ENCODE measurements at places on chromosomes 6 and 20.
A peak's percentile ranks its signal among the peaks of the same experiment; 100 is the strongest.

- DNase-seq = no peak
These were observed 68.2 kb downstream of the PRDM1 start for GRCh38 chr6:106154326-106154725.

DNA sequence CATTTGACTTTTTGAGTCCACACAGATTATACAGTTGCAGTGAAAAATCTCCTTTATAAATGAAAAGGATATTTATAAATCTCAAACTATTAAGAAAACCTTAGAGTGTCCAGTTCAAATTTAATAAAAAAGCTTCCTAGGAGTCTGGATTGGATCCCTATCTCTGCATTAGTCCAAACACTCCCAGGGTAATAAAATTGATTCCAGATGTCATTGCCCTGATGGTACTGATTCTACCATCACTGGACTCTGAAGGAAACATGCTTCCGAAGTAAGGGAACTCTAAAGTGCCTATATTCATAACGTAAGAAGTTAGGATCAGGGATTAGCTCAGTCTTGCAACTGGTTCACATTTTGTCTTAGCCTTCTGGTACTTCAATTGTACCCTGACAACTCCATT, 1325.1 kb upstream of the MAP3K7 start:
- DNase-seq = no peak

- DNase-seq = peak; percentile 87
These were observed 19.0 kb upstream of the UTRN start for GRCh38 chr6:144266091-144266649.

- DNase-seq = no peak
These were observed 8.9 kb upstream of the RFPL4B start for GRCh38 chr6:112338166-112338709.

DNA sequence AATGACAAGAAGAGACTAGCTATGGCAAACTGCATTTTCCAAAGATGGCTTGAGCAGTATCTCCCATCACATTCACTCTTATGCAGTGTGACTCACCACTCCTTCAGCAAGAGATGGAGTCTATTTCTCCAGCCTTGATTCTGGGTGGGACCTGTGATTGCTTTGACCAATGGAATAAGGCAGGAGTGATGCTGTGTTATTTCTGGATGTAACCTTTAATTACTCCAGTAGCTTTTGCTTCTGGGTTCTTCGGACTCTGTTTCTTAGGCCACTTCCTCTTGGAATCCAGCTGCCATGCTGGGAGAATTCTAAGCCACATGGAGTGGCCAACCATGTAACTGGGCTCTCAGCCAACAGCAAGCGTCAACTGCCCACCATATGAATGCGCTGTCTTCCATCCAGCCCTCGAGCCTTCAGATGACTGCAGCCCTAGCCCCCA, 50.7 kb downstream of the TGM2 start:
- DNase-seq = peak; percentile 67

DNA sequence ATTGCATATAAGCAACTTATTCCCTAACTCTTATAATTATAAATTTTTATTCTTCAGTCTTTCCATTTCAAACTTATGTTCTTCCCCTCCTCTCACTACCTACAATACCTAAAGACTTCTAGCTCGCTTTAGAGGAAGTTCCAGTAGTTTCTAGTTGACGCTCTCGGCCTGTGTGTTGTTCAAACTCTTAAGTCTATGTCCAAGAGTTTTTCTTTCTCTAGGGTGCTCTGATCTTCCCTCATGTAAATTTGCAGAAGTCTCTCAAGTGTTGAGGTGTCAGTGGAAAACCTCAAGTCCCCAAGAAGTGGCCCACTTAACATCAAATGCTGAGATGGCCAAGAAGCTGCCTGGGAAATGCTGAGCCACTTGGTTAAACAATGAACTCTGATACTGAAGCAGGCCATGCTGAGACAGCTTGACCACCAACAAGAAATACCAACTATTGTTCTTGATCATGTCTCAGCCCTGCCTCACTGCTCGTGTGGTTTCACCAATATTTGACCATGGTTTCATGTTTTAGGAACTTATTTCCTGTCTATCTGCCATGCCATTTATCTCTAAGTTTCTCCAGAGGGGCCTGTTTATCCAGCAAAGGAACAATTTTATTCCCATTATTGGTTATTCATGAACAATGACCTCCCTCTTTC, 100.9 kb upstream of the TCF21 start:
- DNase-seq = no peak

- peak; percentile 26 for DNase-seq
These were observed 201.5 kb upstream of the ZNF217 start for GRCh38 chr20:53795170-53795569.

GRCh38 chr6:154773610-154774089, 40.4 kb downstream of the SCAF8 start:
- DNase-seq = no peak

DNA sequence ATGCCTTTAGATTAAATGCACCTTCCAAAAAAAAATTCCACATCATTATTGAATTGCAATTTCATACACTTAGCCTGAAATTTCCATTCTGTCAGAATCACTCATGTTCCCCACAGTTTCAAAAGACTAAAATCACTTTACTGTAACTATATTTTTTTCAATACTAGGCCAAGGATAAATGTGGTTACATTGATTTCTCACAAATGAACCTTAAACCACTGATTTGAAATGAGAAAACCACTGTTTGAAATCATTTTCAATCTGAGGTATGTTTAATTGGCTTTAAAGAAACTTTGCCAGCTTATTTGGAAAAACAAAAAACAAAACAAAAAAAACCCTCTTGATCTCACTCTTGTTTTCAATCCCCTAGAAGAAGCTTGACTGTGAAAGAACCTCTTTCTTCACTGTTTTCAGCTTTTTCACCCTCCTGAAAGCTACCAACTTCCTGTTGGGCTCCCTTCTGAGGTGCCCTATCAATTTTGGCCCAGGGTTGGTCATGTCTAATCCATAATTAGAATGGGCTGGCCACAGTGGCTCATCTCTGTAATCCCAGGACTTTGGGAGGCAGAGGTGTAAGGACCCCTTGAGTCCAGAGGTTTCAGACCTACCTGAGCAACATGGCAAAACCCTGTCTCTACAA, 242.5 kb downstream of the ADGRG6 start:
- DNase-seq = no peak

- no peak for DNase-seq
These were observed 196.9 kb downstream of the TMEM242 start for GRCh38 chr6:157126183-157127098.

DNA sequence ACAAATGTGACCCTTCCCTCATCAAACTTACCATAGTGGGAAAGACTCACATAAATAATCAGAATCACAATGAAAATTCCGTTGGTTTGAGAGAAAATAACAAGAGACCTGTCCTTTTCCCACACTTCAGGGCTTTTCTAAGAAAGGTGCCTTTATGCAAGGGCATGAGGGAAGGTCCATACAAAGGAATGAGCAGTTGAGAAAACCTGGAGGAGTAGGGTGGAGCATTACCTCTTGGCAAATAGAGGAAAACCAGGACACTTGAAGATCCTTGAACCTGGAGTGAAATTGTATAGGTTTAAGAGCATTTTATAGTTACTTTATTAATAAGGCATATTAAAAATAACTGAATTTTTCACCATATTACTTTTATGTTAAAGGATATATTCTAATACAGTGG, 54.3 kb downstream of the UBR2 start:
- DNase-seq = no peak

DNA sequence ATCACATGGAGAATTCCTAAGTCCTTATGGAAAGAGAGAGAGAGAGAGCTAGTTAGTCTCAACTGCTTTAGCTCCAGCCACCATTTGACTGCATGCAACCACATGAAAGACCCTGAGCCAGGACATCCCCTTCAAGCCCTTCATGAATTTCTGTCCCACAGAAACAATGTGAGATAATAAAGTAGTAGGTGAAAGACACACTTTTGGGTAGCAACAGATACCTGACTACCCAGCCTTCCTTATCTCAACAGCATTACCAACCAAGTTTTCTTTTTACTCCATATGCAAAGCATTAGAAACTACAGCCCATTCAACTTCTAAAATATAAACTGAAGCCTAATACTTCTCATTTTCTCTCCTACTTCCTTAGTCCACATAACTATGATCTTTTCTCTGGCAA, 23.2 kb upstream of the THEMIS start:
- no peak for DNase-seq

- no peak for DNase-seq
These were observed 148.2 kb downstream of the TRMT11 start for GRCh38 chr6:126134491-126134890.

DNA sequence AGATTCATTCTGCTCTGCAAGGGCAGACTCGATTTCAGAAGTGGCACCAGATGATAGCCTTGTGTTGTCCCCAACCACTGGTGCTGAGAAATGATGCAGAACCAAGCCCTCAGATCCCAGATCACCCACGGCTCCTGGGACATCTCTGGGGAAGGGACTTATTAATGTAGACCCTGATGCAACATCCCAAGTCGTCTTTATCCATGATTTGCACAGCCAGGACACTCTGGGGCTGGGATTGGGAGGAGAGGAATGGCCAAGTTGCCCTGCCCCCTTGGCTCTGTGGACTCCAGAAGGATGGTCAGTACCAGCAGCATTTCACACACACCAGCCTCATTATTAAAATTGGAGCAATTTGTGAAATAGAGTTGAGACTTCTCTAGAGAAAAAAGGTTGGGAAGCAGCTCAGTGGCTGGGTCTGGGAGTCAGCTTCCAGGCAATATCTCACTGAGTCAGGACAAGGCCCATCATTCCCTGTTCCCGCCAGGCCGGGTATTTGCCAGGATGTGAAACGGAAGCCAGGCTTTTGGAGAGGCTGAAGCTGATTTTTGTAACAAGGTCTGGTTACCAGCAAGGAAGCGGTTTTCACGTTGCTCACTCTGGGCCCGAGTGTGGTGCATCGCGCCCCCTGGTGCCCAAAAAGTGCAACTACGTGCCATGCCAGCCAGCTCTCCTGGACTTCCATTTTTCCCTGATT, 67.4 kb downstream of the ZBTB2 start:
- peak; percentile 90 for DNase-seq

GRCh38 chr6:167056370-167056769, 57.2 kb downstream of the CEP43 start:
- DNase-seq = peak; percentile 69

GRCh38 chr6:156174031-156174890, 602.9 kb upstream of the ARID1B start:
- no peak for DNase-seq

- DNase-seq = peak; percentile 47
These were observed 347.6 kb upstream of the MMS22L start for GRCh38 chr6:97630604-97631003.

- no peak for DNase-seq
These were observed 48.1 kb upstream of the MC3R start for GRCh38 chr20:56200456-56200855.

GRCh38 chr6:170180671-170181337, 110.1 kb downstream of the DLL1 start:
- DNase-seq = no peak

DNA sequence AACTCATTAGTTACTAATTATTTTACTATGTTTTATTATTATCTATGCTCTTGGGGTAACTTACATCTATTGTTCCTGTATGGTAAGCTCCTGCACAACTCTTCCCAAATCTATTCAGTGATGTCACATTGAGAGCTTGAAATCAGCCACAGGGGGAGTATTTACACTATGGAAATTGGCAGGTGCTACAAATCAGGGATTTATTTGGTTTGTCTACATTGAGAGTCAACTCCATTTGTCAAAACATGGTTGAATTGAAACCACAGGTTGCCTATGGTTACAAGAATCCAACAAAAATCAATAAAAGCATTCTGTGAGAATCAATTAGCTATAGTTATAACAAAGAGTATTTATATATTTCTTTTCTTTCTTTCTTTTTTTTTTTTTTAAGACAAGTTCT, 3.9 kb upstream of the FITM2 start:
- no peak for DNase-seq
